Hepatocyte (in vitro differentiated cells): ENCODE measurements at places on chromosomes 6 and 20. TPM values are rescaled to one million over a fixed set of nuclear protein-coding genes. Genes with fewer than 3 reads are reported as not detected.

DNA sequence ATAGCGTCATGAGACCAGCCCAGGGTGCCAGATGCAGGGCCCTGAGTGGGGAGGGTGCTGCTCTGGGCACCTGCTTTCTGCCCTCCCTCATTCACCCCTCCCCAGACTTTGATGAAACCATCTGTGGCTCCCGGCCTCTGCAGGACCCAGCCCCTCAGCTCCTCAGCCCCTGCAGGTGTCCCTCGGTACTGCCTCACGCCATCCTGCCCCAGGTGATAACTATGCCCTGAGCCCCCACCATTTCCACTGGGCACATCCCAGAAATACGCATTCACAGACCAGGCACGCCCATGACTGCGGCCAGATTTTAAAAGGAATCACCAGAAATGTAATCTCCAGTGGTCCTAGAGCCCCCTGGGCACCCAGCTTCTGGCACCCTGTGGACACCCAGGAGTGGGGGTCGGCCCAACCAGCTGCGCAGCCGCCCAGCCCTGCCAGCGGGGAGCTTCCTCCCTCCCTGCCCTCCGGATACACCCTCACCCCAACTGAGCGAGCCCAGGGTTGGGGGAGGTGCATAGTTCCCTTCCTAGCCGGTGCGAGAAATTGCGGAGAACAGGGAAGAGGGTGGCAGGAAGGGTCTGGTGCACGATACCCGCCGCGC, 615 bp upstream of the NTSR1 start:
- no peaks in the 10 kb centered on the region for H3K4me1 ChIP-seq
- H3K27me3 ChIP-seq, result peaks cover 43% of the 10 kb centered on the region
- H3K4me3 ChIP-seq, result no peak overlapping the region
- H3K36me3 ChIP-seq, result no peaks in the 10 kb centered on the region
- no peak for DNase-seq

The RGS17 gene
- polyA plus RNA-seq, result 0.27 and 0.52 TPM in 2 replicates

The RNF39 gene
- polyA plus RNA-seq, result 2.2 and 3.3 TPM in 2 replicates

DNA sequence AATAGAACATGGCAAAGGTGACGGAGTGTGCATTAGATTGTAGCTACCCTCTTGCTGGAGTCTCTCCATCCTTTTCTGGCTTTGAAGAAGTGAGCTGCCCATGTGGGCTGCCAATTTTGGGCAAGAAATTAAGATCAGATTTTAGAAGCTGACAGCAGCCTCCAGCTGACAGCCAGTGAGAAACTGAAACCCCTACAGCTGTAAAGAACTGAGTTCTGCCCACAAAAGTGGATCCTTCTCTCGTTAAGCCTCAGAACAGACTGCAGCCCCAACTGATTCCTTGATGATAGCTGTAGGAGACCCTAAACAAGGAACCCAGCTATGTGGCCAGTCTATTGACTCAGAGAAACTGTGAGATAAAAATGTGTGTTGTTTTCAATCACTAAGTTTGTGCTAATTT, 134.1 kb downstream of the CD109 start:
- H3K27ac ChIP-seq, result no peak overlapping the region
- H3K4me3 ChIP-seq, result no peak overlapping the region
- H3K4me1 ChIP-seq, result no peaks in the 10 kb centered on the region
- no peak for DNase-seq
- H3K27me3 ChIP-seq, result no peaks in the 10 kb centered on the region

DNA sequence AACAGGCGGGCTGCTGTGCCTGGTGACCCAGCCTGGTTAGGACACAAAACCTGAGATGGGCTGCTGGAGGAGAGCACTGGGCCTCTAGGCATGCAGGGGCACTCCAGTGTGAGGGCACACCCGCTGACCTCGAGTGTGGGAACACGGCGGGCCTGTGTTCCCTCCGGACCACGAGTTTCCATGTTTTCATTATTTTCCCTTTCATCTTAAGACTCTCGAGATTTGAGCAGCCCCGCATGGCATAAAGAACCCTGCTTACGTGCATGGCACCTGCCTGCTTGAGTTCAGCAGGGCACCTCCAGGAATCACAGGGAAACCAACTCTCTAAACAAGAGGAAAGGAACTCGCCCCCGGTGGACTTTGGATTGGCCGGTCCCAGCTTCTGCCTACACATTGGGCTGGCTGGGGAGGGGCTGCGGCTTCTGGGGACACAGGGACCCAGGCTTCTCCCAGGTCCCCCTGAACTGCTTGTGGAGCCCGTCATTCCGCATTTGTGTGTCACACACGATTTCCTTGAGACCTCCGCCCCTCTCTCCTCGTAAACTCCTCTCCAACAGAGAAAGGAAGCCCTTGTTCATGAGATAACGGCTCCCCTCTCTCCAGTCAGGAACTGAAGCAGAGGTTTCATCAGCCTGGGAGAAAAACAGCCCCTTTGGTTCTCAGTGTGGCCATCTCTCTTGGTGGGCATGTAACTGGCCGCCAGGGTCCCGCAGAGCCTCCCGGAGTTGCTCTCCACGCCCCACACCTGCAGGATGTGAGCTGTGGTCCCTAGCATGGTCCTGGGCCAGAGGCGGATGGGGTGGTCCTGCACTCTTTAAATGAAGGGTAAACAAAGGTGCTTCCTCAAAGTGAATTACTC, 181.8 kb downstream of the TTLL2 start:
- H3K36me3 ChIP-seq, result no peaks in the 10 kb centered on the region
- peaks cover 6% of the 10 kb centered on the region for H3K4me1 ChIP-seq
- peak; percentile 26 for DNase-seq

The LRRC1 gene
- polyA plus RNA-seq, result 61.4 and 70.6 TPM in 2 replicates

The MEI4 gene
- not detected in 2 replicates for polyA plus RNA-seq

The BPIFA2 gene
- not detected in 2 replicates for polyA plus RNA-seq

The DDO gene
- 0.39 TPM in 1 of 2 replicates, not detected in the other for polyA plus RNA-seq

DNA sequence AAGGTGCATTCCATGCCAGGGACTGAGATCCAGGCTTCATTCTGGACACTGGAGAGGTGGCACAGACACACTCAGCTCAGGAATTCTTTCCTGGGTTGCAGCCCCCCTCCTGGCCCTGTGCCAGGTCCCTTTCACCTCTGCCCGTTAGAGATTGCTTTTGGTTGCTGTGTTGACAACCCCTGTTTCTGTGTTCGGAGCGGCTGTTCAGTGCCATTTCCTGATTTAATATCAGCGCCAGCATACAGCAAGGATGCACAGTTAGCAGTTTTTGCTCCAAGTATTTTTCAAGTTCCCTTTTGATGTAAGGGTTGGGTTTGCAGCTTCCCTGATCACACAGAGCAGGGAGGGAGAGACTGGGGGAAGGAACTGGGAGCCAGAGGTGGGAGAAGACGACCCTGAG, 8.5 kb upstream of the MAFB start:
- no peak overlapping the region for H3K27ac ChIP-seq
- H3K4me1 ChIP-seq, result no peaks in the 10 kb centered on the region
- no peak for DNase-seq
- H3K36me3 ChIP-seq, result no peaks in the 10 kb centered on the region
- H3K27me3 ChIP-seq, result peaks cover 64% of the 10 kb centered on the region
- no peak overlapping the region for H3K4me3 ChIP-seq

GRCh38 chr6:6599468-6599873, 11.0 kb downstream of the LY86 start:
- H3K4me3 ChIP-seq, result no peak overlapping the region
- no peak for DNase-seq
- no peaks in the 10 kb centered on the region for H3K36me3 ChIP-seq

DNA sequence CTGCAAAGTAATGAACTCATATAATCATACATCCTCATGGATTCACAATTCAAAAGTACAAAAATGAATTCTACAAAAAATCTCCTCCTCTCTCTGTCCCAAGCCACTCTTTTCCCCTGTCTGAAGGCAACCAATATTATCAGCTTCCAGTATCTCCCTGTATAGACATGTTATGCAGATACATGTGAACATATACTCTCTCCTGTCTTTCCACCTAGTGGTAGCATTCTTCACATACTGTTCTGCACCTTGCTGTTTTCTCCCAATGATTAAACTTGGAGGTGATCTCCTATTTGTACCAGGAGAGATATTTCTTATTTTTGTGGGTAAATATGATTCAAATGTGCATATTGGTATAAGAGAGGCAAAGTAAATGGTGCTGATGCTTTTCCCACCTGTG, 416.4 kb downstream of the EPM2A start:
- no peak for DNase-seq
- no peaks in the 10 kb centered on the region for H3K27me3 ChIP-seq
- H3K36me3 ChIP-seq, result no peaks in the 10 kb centered on the region

DNA sequence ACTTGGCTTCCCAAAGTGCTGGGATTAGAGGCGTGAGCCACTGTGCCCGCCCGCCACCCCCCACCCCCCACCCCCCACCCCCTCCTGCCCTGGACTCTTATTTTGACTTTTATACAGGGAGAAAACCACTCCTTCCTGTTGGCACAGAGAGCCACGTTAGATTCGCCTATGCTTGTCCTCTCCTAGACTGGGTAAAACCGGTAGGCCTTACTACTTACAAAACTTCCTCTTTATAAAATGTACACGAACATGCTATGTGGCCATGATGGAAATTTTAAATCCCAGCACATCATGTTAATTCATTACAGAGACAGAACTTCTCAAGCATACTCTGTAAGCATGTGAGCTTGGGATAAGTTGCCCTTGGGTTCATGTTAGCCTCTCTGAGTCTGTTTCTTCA, 124.2 kb downstream of the SLC24A3 start:
- no peak for DNase-seq
- no peak overlapping the region for H3K4me3 ChIP-seq
- peaks cover 4% of the 10 kb centered on the region for H3K4me1 ChIP-seq

The ROMO1 gene
- polyA plus RNA-seq, result 629 and 634 TPM in 2 replicates
